ENCODE measurements at places on chromosomes 4 and X.

- DNase-seq, result no peak
Measured at GRCh38 chrX:84873176-84873575, 130.5 kb upstream of the APOOL start.

GRCh38 chrX:126489116-126489695 lies 63.4 kb downstream of the DCAF12L1 start:
- no peak for DNase-seq

DNA sequence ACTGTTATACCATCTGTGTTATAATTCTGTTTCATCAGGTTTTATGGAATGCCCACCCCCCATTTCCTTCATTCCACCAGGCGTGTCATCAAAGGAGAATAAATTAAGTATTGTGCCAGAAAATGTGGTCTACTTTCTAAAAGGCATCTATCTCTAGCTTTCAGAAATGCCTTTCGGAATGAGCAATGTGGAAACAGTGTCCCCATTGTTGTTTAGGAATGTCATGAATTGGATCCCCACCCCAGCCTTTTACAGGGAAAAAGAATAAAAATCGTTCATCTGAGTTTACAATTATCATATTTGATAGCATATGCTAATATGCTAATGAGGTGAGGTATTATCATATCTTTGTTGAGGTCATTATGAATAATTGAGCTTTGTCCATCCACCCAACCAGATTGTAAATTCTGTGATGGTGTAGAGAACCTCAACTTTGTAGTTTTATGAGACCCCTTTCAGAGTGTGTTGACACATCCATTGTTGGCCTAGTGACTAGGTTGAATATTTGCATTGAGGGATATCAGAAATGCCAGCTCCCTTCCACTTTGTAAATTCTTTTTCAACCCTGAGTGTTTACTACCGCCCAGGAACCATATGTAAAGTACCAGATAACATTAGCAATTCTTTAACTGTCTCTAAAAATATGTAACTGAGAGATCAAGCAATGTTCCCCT lies 56.2 kb upstream of the CCDC160 start:
- no peak for DNase-seq

DNA sequence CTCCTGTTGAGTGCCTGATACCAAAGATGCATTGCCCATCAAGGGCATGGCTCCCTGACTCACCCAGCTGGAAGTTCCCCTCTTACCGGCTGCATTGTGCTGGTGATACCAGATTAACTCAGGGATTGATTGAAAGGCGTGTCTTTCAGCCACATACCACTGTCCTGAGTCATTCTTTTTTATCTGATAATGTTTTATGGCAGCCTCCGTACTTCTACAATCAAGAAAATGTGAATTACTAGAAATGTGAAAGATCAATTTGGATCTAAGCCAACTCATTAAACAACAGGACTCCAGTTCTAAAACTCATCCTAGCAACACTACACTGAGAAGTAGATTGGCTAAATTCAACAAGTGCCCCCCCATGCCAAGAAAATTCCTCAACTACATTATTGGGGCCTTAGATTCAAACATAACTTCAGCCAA lies 40.0 kb downstream of the TXK start:
- no peak for DNase-seq

GRCh38 chr4:137474711-137475301 lies 57.5 kb downstream of the PCDH18 start:
- no peak for DNase-seq

DNA sequence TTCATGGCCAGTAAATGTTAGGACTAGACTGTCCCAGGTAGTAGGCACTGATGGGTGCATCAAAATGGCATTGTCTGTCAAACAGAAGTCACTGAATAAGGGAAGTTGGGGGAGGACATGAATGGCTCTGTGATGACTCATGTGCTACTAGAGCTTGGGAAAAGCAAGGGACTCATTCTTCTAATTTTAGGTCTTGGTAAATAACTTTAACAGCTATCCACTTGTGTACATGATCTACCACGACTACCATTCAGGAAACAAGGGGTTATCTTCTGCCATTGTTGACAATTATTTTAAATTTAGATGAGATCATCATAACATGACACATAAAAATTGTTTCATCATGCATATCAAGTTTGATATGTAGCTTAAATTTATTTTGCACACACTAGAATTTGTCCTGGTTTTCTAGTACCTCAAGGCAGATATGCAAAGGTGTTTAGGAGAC lies 6.3 kb downstream of the AREG start:
- peak; percentile 31 for DNase-seq

GRCh38 chr4:186190581-186191199 lies 677 bp upstream of the CYP4V2 start:
- peak; percentile 1 for DNase-seq

GRCh38 chr4:101236097-101236496 lies 111.2 kb downstream of the PPP3CA start:
- DNase-seq, result no peak

- peak; percentile 23 for DNase-seq
Measured at GRCh38 chr4:111943796-111944203, 201.5 kb upstream of the FAM241A start.

- no peak for DNase-seq
Measured at GRCh38 chr4:22072726-22073125, 124.2 kb upstream of the KCNIP4 start.

DNA sequence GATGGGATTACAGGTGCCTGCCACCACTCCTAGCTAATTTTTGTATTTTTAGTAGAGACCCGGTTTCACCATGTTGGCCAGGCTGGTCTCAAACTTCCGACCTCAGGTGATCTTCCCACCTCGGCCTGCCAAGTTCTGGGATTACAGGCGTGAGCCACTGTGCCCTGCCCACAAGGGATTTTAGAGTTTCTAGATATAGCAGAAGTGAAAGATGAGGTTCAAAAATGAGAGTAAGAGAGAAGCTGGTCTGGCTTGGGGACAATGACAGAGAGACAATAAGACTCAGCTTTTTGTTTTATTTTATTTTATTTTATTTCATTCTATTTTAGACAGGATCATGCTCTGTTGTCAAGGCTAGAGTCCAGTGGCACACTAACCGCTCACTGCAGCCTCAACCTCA lies 30.6 kb downstream of the TRIM61 start:
- no peak for DNase-seq

DNA sequence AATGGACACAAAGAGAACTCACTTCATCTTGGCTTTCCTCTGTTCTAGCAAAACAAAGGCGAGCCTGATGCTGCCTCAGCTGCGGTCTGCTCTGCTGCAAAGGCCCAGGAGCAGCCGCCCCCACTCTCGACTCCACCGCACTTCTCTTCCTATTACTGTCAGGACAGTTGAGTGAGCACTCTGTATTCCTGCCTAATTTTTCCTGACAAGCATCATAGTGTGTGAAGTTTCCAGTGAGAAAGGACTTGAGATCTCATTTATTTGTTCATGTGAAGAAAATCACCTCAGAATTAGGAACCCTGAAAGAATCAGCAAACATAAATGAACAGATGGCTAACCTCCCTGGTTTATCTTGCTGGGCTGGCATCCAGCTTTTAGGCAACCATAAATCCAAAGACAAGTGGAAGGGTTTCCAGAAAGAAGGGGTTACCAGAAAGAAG lies 15.6 kb downstream of the SCARB2 start:
- no peak for DNase-seq

GRCh38 chr4:53541577-53542206 lies 49.6 kb downstream of the LNX1 start:
- DNase-seq, result no peak

DNA sequence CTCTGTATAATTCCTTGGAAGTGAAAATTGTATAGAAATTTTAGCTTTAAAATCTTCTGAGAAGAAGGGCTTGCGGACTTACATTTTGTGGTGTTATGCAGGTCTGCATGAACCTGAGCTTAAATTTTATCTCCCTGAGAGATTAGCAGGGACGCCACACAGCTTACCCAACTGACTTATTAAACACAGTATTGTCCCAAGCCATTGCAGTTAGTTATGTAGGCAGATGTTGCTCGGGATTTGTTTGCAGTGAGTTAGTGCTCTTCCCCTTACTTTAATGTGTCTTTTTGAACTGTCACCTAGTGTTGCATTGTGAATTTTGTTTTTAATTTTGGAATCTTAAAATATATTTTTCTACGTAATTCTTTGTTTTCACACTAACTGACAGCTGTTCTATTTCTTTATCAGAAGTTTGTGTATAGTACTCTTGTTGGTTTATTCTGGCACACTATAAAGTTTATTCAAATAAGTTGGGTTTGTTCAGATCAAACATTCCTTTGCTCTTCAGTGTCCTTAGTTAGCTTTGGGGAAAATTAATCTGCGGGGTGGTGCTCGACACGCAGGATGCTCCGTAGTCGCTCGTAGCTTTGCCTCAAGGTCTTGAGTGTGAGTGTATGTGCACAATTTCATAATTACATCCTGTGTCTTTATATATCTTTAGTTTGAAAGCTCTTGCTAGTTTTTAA lies 145.4 kb downstream of the STIM2 start:
- no peak for DNase-seq

Data from CD14-positive monocyte (primary cell).